NCI-H1105 (cell line): ENCODE measurements at places on chromosomes 13 and 19.

GRCh38 chr13:69296130-69296529, 811.5 kb upstream of the ATXN8OS start:
- DNase-seq = no peak

DNA sequence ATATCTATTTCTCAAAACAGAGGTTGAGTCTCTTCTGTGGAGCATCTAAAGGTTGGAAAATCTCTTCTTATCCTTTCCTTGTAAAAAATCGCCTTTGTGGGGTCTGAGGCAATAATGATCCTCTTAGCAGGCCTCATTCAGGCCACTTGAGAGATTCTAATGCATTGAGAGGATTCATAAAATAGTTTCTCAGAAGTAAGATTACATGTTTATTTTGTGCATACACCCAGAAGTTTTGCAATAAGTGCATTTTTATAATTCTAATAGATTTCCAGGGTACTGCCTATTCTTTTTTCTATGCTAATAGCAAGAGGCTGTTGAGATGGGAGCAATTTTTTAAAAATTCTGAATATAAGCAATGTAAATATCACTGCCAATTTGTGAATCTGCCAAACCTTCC, 342.2 kb upstream of the KLF12 start:
- no peak for DNase-seq

GRCh38 chr19:37551129-37551993, 43.2 kb downstream of the ZNF571 start:
- no peak for DNase-seq

DNA sequence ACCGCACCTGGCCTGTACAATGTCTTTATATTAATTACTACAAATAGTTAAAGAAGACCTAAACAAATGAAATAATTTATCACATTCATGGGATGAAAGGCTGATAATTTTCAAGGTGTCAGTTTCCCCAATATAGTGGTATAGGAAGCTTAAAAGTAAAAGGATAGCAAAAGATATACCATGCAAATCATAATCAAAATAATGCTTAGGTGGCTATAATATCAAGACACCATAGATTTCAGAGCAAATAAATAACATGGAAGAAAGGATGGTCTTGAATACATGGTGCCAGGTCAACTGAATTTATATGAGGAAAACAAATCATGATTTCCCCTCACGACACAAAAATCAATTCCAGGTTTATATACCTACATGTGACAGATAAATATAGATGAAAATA, 4.8 kb downstream of the ZNF790 start:
- DNase-seq = no peak

- DNase-seq = no peak
Measured at GRCh38 chr19:5123646-5124045, 154.7 kb downstream of the KDM4B start.

DNA sequence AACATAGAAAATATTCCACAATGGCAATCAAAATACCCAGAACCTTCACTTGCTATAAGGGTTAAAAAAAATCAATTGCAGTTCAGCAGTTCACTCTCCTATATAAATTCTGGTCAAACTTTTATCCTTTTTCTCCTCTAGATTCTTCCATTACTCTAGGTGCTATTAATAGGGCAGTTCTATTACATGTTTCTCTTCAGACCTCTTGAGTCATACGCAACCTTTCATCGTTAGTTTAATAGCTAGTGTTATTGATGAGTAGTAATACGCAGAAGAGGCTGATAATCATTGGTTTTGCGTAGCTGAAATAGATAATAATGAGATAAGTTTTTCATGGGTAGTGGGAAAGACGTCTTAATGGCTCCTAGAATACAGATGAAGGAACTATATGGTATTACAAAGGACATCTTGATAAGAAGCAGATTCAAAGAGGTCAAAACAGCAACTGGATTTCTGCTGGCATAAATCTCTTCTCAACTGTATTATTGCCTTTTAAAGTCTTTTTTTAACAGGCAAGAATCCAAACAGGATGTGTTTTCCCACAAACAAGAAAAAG, 118.3 kb upstream of the STARD13 start:
- no peak for DNase-seq

- DNase-seq = no peak
Measured at GRCh38 chr19:32881766-32882165, 12.2 kb upstream of the SLC7A9 start.

DNA sequence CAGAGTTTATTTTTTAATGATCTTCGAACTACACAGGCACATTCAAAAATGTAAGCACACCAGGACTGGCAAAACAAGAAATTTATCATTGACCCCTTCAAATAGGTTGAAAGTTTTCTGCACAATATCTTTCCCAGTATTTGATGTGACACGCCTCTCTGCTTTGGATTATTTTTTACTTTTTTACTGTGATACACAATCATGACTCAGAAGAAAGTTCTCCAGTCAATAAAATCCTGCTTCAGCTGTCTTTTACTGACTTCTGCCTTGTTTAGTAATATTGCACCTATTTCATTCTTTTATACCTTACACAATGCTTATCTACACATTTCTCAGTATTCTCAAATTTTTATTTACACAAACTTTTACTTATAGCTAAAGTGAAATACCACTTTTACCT, 1750.4 kb downstream of the PCDH9 start:
- DNase-seq = no peak

GRCh38 chr19:29851769-29852521, 40.2 kb downstream of the CCNE1 start:
- DNase-seq = no peak

- DNase-seq = no peak
Measured at GRCh38 chr13:41622432-41623429, 165.4 kb downstream of the RGCC start.

DNA sequence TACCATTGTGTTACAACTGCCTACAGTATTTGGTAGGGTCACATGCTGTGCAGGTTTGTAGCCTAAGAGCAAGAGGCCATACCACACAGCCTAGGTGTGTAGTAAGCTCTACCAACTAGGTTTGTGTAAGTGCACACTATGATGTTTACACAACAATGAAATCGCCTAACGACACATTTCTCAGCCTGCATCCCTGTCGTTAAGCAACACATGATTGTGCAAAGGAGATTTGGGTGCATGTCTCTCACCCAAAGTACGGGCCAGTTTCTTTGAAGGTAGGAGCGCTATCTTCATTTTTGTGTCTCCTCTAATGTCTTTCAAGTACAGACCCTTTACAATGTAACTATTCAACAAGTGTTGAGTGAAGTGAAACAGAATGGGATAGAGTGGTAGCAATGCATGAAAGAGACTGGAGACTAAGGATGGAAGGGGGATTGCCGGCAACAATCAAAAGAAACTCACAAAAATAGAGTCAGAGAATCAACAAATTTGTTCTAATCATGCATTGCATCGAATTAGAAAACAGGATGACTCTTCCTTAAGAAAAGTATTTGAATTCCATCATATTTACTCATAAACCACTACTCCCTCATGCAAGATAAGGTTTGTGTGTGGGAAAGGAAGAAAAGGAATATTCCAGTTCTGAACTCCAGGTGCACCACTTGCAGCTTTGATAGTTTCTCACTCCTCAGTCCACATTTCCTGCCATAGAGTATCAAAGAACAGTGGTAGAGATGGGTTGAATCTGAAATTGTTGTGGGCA, 60.2 kb upstream of the TNFRSF19 start:
- no peak for DNase-seq

DNA sequence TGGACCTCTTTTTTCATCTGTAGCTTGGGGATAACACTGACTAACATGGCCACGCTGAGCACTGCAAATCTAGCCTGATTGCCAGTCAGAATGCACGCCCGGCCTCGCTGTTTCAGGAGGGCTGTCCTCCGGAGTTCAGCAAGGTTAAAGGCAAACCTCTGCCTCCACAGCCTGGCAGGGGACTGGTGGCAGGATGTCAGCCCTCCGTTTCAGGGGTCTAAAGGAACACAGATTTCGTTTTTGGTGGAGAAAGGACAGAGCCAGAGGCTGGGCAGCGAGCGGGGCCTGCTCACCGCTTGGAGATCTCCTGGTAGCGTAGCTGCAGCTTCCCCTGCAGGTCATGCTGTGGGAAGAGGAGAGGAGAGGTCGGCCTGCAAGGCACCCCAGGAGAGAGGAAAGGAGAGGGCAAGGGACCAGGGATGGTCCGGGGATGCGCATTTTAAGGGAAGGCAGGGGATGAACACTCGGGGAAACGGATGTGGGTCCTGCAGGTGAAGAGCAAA, 560 bp downstream of the NDUFA7 start:
- no peak for DNase-seq

DNA sequence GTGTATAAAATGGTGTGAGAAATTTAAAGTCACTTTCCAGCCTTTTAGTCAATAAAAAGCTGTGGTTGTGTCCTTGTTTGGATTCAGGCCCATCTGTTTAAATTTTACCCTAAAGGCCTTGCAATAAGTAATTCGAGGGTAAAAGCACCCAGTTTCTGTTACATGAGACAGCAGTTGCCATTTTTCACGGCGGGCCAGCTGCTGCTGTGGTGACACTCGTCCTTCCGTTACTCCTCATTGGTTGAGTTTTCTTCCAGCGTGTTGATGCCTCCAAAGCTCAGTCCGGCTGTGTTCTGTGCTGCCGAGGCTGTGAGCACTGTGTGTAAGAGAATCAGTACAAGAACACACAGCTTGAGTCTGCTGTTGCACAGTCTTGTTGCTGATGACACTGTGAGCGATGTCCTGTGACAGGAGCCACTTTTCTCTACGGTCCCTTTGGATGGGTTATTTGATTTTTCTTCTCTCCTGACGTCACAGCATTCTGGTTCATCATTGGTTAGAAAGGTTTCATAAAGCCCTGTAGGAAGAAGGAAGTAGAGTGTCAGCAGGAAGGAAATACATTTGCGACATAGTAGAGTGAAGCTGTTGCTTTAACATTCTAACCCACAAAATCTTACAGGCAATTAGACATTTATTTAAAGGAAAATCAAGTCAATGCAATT, 602.5 kb upstream of the ARGLU1 start:
- no peak for DNase-seq

DNA sequence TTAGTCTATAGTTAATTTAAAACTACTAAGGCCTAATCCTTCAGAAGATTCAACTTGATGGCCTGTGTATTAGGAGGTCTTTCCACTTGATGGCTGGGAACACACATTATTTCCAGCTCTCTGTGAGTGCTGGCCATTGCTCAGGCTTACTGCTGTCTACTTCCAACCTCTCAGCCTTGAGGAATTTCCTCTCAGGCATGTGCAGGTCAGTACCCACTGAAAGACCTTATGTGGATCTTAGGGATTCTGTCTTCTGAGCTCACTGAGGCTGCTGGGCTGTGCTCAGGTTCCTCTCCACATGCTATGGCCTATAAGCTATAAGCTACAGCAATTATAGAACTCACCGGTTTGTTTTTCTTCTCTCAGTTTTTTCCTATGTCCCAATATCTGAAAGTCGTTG, 11.6 kb upstream of the UFM1 start:
- DNase-seq = no peak

- no peak for DNase-seq
Measured at GRCh38 chr13:113151745-113152690, 6.4 kb upstream of the PROZ start.

- DNase-seq = no peak
Measured at GRCh38 chr13:98890186-98890585, 87.7 kb downstream of the DOCK9 start.

GRCh38 chr19:28631961-28632360, 581.0 kb downstream of the UQCRFS1 start:
- DNase-seq = no peak

DNA sequence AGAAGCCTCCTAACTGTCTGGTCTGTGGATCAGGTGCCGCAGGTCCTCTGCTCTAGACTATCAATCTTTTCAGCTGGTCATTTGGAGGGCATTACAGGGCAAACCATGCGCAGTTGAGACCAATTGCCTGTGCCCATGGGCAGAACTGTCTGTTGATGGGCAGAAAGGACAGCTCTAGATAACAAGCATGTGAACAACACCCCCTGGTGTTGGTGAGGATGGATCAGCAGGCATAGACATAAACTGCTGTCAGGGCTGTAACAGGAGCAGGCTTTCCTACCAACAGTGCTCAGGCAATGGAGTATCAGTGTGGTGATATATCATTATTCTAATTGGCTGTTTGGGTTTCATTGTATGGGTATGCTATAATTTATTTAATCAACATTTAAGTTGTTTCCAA, 104.7 kb upstream of the KL start:
- no peak for DNase-seq

DNA sequence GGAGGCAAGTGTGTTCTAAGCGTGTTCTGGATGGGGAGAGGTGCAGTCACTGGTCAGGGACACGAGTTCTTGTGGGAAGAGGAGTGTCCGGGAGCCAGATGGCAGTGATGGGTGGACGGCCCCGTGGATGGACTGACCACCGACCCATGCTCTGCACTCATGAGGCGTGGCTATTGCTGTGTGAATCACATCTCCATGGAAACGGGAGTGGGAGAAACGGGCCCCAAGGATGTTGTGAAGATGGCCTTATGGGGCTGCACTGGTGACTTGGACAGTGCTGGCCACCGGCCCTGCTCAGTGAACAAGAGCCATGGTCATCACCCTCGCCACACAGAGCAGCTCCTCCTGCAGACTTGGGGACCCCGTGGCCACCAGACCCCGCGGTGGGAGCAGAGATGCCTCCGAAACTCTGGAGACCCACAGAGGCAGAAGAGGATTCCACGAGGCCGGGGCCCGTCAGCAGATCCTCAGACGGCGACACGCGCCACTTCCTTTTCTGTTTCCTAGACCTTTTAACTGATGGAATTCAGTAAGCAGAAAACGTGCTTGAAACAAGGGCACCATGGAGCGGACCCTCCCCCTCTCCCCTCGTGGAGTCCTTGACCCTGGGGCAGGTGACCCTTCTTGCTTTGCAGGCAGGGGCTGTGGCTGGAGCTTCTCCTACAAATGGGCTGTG, 47.5 kb downstream of the GAS6 start:
- no peak for DNase-seq

DNA sequence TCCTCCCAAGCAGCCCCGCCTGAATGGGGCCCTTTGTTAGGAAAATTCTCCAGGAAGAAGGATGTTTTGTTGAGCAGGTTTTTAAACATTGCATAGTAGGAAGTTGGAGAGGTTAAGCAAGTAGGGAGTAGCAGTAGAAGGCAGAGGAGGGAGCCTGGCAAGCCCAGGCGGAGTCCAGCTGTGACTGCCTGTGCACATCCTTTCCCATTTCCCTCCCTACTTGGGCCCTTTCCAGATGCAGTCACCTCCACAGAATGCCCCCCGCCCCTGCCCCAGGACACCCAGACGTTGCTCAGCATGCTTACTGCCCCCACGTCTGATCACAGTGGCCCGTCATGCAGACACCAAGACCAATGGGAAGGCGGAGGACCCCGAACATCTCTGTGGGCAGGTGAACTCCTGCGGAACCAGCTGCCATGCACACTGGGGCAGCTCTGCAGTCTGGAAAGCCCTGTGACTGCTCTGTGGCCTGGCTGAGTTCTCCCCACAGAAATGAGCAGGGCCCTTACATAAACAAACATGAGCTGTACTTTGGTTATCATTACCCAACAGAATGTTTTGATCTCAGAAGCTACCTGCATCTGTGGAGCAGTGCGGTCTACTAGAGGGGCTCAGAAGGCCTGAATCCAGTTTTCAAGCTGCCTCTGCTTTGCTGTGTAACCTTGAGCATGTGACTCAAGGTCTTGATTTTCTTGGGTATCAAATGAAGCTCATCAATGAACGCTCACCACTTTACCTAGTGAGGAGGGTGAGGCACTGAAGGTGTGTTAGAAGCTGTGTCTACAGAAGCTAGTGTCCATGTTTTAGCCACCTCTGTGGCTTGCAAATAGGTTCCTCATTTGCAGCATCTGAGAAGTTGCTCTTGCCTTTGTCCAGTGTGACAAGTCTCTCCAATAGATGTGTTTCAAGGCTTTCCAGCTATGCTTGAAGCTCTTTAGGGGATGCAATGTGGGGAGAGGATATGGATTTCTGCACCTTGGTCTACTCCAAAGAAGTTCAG, 84.2 kb downstream of the TNFRSF19 start:
- no peak for DNase-seq

- DNase-seq = no peak
Measured at GRCh38 chr13:26839682-26840081, 79.1 kb upstream of the GPR12 start.

GRCh38 chr19:40742477-40742876, 7.8 kb downstream of the ACTMAP start:
- DNase-seq = no peak
